ELF-1 (cell line): ENCODE measurements at places on chromosomes 7 and 10.

- no peak for DNase-seq
Measured at GRCh38 chr10:131946880-131947279, 34.8 kb downstream of the BNIP3 start.

- no peak for DNase-seq
Measured at GRCh38 chr7:127677433-127678230, 25.6 kb downstream of the SND1 start.

DNA sequence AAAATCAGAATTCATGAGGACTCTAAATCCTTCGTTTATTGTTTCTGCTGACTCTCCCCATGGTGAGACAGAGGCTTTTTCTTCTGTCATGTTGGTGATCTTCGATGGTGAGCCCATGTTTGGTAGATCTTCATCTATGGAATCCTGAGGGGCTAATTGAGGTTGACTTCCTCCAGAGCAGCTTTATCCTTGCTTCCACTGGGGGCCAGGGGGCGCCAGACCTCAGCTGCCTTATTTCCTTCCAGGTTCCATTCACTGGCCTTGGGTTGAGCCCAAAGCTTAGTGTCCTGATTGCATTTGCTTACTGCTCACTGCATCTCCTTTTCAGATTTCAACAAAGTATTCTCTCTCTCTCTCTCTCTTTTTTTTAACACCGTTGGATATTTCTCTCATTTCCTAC lies 80.7 kb downstream of the GCC1 start:
- DNase-seq: peak; percentile 57

GRCh38 chr7:122258971-122259370 lies 45.6 kb downstream of the FEZF1 start:
- no peak for DNase-seq

DNA sequence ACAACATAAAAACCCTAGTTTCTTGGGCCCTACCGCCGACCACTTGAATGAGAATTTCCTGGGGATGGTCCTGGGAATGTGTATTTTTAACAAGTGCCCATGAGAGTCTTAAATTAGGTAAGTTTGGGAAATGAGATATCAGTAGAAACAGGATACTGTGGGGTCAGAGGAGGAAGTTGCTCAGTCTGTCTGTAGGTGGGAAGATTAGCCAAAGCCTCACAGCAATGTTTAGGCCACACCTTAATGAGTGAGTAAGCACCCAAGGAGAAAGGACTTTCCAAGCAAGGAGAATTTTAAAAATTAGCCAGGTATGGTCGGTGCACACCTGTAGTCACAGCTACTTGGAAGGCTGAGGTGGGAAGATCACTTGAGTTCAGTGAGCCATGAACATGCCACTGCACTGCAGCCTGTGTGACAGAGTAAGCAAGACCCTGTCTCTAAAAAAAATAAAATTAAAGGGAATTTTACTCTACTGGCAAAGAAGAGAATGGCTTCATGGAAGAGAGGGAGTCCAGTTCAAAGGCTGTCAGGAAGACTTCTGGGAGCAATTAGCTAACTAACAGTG lies 31.9 kb downstream of the PAPSS2 start:
- no peak for DNase-seq

- DNase-seq: no peak
Measured at GRCh38 chr10:34505338-34505737, 309.8 kb downstream of the PARD3 start.

DNA sequence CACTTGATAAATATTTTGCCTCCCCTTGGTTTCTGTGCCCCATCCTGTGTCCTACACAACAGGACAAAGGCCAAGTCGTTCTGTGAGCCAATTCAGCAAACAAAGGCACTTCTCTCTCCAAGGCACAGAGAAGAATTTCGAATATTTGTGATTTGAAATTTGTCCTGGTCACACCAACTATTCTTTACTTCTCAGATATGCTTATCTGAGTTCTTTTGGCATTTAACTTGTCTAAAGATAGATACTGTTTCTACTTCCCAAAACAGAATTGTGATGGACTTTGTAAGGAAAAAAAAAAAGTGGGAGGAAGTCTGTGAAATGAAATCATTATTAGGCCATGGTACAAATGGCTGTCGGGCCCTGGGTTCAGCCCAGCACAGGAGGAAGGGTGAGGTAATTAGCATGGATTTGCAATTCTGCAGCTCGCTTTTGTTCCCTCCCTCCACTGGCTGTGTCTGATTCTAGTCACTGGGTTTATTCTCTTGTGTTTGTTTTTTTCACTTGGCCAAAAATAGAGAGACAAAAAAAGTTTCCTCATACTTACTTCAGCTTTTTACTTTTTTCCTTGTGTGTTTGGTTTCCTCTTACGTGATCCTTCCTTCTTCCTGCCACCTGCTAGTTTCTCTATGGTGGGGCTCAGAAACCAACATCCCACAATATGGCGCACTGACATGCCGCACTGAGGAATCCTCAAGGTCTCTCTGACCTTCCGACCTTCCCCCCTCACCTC lies 108.2 kb upstream of the MKLN1 start:
- no peak for DNase-seq

DNA sequence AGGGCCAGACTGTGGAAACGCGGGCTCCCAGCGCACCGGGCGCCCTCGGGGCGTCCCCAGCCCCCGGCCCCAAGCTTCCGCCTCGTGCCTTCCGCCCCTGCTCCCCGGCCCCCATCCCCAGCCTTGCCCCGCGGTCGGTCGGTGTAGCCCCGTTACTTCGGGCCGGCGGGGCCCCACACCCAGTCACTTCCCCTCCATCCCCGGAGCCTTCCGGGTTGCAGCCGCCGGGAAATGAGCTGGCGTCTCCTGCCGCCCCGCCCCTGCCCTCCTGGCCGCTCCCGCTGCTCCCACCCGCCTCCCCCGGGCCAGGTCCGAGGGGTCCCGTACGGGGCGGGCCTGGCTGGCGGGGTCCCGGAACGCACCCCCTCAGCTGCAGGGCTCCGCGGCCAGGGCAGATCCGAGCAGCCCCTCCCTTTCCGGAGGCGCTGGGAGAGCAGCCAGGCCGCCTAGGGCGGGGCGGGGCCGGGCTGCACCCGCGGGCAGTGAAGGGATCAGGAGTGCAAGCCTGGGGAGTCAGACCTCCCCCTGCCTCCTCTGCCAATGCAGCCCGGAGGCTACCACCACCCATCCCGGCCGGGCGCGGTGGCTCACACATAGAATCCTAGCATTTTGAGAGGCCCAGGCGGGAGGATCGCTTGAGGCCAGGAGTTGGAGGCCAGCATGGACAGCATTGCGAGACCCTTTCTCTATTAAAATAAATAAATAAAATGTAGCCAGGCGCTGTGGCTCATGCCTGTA lies 709 bp downstream of the ARPC1B start:
- DNase-seq: peak; percentile 79

GRCh38 chr7:35536396-35536826 lies 158.5 kb downstream of the HERPUD2 start:
- no peak for DNase-seq

DNA sequence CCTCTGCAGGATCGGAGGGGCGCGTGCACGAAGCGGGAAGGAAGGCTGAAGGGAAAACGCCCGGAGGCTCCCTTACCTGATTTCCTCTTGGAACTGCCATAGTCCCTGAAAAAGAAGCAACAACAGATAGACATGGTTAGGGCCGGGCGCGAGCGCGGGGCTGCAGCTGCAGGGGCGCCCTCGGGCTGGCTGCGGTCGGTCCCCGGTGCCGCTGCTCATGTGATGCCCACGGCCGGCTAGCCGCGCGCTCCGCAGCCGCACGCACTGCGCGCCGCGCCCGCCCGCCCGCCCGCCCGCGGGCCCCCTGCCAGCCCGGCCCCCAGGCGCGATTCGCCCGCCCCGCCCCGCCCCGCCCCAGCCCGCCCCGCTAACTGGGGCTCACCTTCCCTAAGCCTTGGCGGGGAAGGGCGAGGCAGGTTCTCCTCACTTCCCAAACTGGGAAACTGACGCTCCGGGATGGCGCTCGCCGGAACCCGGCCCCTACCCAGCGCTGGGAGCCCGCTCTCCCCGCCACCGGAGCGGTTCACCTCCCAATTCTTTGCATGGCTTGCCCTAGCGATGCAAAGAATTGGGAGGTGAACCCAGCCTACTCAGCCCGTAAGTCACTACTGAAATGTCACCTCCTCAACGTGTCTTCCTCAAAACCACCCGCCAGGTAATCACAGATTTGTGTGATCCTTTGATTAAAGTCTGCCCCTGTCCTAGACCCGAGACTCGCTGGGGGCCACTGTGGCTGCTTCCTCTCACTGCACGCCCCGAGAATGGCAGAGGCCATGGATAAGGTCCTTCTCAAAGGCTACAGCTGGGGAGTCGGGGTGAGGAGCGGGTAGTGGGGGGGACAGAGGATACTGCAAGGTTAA lies 162.2 kb downstream of the SH3PXD2A start:
- peak; percentile 48 for DNase-seq

- no peak for DNase-seq
Measured at GRCh38 chr7:28001896-28002295, 178.7 kb downstream of the JAZF1 start.

DNA sequence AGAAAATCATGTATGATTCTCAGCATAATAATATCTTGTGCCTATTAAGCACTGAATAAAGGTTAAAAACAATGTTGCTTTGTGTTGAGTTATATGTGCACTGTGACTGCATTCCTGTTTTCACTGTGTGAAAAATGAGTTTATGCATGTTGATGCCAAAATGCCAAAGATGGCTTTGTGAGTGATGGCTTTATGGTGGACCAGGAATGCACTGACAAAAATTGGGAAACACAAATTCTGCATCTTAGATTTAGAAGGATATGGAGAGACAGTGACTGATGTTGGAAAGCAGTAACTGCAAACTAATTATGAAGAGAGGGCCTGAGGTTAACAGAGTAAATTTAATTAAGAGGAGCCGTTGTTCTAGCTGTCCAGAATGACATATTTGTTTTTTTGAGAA lies 440.4 kb downstream of the KIF20B start:
- DNase-seq: no peak

GRCh38 chr10:122460891-122461293 lies 461 bp upstream of the HTRA1 start:
- DNase-seq: no peak

GRCh38 chr10:97640868-97641811 lies 669 bp downstream of the PI4K2A start:
- peak; percentile 65 for DNase-seq

- DNase-seq: peak; percentile 32
Measured at GRCh38 chr10:7423521-7423920, 12.7 kb upstream of the SFMBT2 start.

- no peak for DNase-seq
Measured at GRCh38 chr10:95031656-95032055, 37.6 kb downstream of the CYP2C8 start.

DNA sequence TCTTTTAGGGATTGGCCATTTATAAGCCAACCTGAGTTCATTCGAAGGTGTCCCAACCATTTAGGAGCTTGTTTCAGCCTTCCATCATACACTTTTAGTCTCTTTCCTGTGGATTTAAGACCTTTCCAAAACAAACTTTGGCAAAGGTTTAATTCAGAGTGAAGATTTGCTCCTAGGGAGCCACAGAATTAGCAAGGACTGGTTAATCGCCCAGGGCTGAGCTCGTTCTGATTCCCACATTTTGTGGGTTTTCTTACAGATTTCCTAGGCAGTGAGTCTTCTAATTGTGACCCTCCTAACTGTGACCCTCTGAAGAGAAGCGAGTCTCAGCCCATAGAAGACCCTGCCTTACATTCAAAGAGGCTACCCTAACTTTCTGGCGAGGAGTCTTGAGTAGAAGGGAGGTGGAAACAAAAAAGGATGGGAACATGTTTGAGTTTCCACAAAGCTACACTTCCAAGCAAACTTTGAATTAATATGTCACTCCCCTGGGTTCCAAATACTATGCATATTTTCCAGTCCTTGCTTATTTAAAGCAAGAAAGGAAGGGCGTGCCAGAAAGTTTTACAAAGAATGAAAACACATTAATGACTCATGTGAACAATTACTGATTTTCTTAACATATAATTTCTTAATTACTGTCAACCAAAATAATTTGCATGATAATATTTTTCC lies 118.3 kb downstream of the ARID5B start:
- no peak for DNase-seq

DNA sequence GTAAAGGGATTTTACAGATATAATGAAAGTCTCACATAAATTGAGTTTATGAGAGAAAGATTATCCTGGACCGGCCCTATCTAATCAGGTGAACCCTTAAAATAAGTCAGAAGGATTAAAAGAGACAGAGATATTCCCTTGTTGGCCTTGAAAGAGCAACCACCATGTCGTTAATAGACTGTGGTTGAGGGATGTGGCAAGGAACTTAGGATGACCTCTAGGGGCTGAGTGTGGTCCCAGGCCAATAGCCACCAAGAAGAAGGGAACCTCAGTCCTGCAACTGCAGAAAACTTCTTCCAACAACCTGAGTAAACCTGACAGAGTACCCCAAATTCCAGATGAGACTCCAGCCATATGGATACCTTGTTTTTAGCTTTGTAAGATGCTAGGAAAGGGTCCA lies 121.5 kb downstream of the POLR1F start:
- peak; percentile 4 for DNase-seq

- no peak for DNase-seq
Measured at GRCh38 chr10:132878730-132879407, 63.5 kb downstream of the CFAP46 start.

DNA sequence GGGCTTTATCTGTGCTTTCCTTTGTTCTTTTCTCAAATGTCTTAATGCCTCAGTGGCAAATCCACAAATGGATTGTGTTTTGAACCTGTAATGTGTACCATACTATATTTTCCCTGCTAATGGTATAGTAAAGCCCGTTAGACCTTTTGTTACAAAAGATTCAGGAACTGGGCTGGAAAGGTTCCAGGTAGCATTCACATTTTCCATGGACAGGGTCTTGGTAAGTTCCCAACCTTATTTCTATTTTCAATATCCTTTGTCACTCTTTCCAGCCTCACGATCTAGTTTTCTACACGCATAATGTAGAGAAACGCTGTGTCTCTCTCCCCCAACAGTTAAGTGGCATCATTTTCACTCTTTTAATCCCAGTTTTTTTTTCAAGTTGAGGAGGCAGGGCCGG lies 153.0 kb downstream of the PLCE1 start:
- DNase-seq: no peak

DNA sequence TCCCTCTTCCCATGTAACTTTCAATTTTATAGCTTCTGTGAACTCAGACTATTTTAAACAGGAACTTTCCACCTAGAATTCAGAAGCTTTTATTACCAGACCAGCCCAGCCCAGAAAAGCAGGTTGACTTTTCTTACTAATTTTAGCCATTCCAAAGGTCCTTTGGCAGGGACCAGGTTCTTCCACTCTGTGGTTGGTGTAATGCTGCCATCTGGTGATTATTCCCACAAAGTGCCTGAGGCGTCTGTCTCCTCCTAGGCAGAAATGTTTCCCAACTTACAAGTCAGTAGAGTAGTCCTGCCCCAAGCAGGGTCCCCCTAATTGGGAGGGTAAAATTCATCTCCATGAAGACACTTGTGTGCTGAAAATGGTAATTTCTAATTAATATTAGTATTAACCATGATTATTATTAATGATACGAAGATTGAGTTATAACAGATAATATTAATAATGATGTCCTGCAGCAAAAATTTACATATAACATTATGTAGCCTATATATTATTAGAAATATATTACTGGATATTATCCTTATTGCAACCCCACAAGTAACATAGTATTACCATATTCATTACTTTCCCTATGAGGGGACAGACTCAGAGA lies 53.0 kb upstream of the PPP1R17 start:
- DNase-seq: peak; percentile 80
